ENCODE measurements at places on chromosomes 4 and X.
A peak's percentile ranks its signal among the peaks of the same experiment; 100 is the strongest.

DNA sequence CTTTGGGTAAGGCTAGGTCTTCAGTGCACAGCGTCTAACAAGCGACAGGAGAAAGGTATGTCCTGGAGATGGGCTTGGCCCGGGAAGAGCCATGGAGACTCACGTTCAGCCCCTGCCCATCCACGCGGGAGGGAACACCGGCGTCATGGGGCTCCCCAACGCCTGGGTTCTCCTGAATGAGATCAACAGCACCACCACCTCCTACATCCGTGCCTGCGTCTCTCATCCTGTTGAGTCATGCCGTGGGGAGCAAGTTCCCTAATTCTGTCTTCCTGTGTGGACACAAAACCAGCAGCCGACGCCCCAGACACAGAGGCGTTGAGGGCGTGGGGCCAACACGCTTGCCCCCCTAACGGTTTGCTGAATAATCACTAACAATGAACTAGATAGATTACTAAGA lies 20.1 kb upstream of the IL3RA start:
- peak; percentile 90 for DNase-seq

- DNase-seq, result no peak
These were observed 46.1 kb downstream of the TBL1X start for GRCh38 chrX:9510980-9511379.

DNA sequence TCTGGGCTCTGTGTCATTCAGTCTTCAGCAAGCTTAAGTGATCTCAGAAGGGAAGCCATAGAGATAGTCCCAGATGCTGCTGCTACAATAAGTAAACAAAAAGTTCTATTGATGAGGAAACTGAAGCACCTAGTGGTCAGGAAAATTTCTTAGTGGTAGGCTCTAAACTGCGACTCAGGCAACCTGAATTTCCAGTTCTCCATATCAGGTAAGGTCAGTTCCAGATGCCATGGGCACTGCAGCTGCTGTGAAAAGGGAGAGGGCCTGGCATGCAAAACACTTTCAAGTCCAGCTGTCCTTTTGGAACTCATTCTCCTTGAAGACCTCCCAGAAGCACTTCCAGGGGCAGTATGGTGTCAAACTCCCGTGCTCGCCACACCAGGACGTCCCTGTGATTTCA lies 46.2 kb downstream of the REELD1 start:
- DNase-seq, result no peak

GRCh38 chr4:25155947-25156346 lies 4.3 kb downstream of the SEPSECS start:
- DNase-seq, result peak; percentile 49

- no peak for DNase-seq
These were observed 2.8 kb upstream of the RUFY3 start for GRCh38 chr4:70718811-70719604.
